ENCODE measurements at places on chromosomes 2 and 18. TPM values are rescaled to one million over a fixed set of nuclear protein-coding genes. Genes with fewer than 3 reads are reported as not detected.

DNA sequence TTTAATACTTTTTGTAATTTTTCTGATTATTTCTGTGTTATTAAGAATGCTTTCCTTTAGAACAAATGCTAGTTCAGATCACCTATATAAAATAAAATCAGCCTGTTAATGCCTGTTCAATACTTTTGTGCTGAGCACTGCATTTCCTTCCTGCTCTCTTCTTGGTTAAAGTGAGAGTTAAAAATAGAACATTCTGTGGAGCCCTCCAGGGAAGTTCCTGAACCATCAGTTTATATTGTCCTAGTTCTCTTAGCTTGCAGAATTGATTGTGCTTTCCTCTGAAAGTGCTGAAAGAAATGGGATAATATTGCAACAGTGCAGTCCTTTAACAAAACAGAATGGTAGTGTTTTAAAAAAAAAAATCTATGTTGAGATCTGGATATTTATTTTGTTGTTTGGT is 74.6 kb upstream of the UBXN4 start:
- H3K27ac ChIP-seq = no peak overlapping the region
- H3K36me3 ChIP-seq = peaks cover 3% of the 10 kb centered on the region
- no peak for DNase-seq
- no peaks in the 10 kb centered on the region for H3K27me3 ChIP-seq

GRCh38 chr2:46843316-46843715 is 72.3 kb downstream of the MCFD2 start:
- no peaks in the 10 kb centered on the region for H3K36me3 ChIP-seq
- no peak overlapping the region for H3K4me3 ChIP-seq
- peaks cover 55% of the 10 kb centered on the region for H3K4me1 ChIP-seq
- no peaks in the 10 kb centered on the region for H3K27me3 ChIP-seq
- H3K27ac ChIP-seq = no peak overlapping the region
- no peak for DNase-seq

- DNase-seq = no peak
- H3K27ac ChIP-seq = no peak overlapping the region
- peaks cover 33% of the 10 kb centered on the region for H3K4me1 ChIP-seq
- no peak overlapping the region for H3K4me3 ChIP-seq
These were observed 94.9 kb downstream of the RND3 start for GRCh38 chr2:150392614-150393013.

DNA sequence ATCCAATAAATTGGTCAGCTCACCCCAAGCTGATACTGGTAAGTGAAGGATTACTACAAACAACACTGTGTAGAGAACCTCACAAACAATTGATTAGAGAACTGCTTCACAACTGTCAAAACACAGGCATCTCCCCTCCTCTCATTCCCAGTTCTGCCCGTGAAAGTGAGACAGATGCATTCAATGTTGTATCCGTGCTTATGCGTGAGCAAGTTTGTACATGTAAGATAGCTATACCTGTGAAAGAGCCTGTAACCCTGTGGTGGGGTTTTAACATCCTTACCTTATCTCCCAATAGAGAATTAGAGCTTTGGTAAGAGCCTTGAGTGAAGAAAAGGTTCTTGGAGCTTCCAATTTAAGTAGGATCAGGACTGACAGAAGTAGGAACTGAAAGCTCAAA is 9.1 kb downstream of the MARCHF4 start:
- H3K27me3 ChIP-seq = peaks cover 1% of the 10 kb centered on the region
- H3K4me3 ChIP-seq = no peak overlapping the region
- H3K4me1 ChIP-seq = peaks cover 90% of the 10 kb centered on the region
- H3K27ac ChIP-seq = peak overlapping the region; percentile 17
- H3K36me3 ChIP-seq = peaks cover 53% of the 10 kb centered on the region

GRCh38 chr18:11993264-11993916 is 12.1 kb downstream of the IMPA2 start:
- H3K36me3 ChIP-seq = no peaks in the 10 kb centered on the region
- H3K27ac ChIP-seq = peak overlapping the region; percentile 48
- DNase-seq = no peak
- peaks cover 5% of the 10 kb centered on the region for H3K27me3 ChIP-seq
- H3K4me3 ChIP-seq = no peak overlapping the region

DNA sequence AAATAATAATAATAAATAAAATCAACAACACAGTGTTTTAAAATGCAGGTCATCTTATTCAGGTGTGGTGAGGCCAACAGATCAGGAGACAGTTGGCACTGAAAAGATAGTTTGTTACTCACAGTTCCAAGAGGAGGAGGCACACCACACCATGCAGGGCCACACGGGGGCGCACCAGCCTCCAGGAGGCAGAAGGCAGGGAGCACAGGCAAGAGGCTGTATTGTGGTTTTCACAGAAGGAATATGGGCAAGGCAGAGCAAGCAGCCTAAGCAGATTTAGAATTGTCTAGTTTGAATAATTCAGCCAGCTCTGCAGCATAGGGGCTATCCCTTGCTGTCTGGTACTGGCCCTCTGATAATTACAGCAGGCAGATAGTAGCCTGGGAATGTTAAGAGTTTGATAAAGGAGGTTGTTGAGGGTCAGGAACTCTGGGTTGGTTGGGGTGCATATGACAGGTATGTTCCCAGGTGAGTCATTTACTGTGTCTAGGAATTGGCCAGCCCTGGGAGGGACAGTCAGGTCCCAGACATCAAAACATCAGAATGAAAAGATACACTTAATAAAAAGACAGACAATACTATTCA is 31.3 kb downstream of the KIAA2012 start:
- peak; percentile 65 for DNase-seq
- H3K27ac ChIP-seq = no peak overlapping the region
- H3K4me1 ChIP-seq = peaks cover 28% of the 10 kb centered on the region
- no peaks in the 10 kb centered on the region for H3K36me3 ChIP-seq

- H3K36me3 ChIP-seq = no peaks in the 10 kb centered on the region
- H3K4me3 ChIP-seq = no peak overlapping the region
- H3K4me1 ChIP-seq = peaks cover 33% of the 10 kb centered on the region
- H3K27me3 ChIP-seq = peaks cover 1% of the 10 kb centered on the region
- DNase-seq = peak; percentile 64
These were observed 253.2 kb downstream of the TTC32 start for GRCh38 chr2:19648583-19648982.

- H3K4me1 ChIP-seq = peaks cover 17% of the 10 kb centered on the region
- H3K27ac ChIP-seq = no peak overlapping the region
- H3K27me3 ChIP-seq = no peaks in the 10 kb centered on the region
- no peak for DNase-seq
- H3K4me3 ChIP-seq = no peak overlapping the region
- H3K36me3 ChIP-seq = no peaks in the 10 kb centered on the region
These were observed 1052.8 kb upstream of the NRXN1 start for GRCh38 chr2:52084759-52085158.

DNA sequence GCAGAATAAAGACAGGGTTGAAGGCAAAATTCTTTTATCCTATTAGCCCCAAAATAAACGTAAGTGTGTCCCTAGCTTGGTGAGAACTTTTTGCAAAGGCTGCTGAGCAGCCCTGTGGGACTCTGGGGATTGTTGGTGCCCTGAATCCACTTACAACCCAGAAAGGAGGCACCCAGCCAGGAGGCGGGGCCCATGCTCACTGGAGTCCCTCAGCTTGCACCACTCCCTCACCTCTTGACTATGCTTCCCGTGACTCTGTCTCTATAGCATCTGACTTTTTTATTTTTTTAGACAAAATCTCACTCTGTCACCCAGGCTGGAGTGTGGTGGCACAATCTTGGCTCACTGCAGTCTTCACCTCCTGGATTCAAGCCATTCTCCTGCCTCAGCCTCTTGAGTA is 15.8 kb upstream of the COL6A3 start:
- peaks cover 79% of the 10 kb centered on the region for H3K4me1 ChIP-seq
- no peaks in the 10 kb centered on the region for H3K27me3 ChIP-seq
- no peak overlapping the region for H3K4me3 ChIP-seq
- H3K36me3 ChIP-seq = peaks cover 8% of the 10 kb centered on the region
- DNase-seq = no peak

GRCh38 chr2:134019871-134020270 is 234.0 kb upstream of the MGAT5 start:
- H3K4me3 ChIP-seq = no peak overlapping the region
- H3K4me1 ChIP-seq = peaks cover 73% of the 10 kb centered on the region
- no peaks in the 10 kb centered on the region for H3K27me3 ChIP-seq
- H3K27ac ChIP-seq = no peak overlapping the region

Gene NEB
- not detected for total RNA-seq

Gene EFHD1
- total RNA-seq = 2.9 TPM

Gene COL3A1
- 357 TPM for total RNA-seq

Gene ST6GAL2
- not detected for total RNA-seq

Gene LYPD1
- total RNA-seq = 1.9 TPM

Gene MC2R
- total RNA-seq = not detected
